ENCODE measurements at places on chromosomes 7 and 10. TPM values are rescaled to one million over a fixed set of nuclear protein-coding genes. Genes with fewer than 3 reads are reported as not detected.

DNA sequence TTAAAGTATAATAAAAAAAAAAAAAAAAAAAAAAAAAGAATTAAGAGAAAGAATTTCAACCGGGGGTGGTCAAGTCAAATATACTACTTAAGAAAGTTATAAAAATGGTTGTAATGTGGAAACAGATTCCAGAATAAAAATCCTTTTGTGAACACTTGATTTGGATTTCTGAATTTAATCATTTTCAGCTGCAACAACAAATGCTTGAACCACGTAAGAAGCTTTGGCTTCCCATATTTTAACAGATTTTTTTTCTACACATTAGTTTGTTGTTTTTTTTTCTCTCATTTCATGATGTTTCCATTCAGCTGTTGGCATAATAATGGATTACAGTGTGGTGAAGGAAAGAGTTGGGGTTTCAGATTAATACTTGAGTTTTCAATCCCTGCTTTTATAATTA, 137.3 kb upstream of the AGR3 start:
- DNase-seq = no peak

GRCh38 chr7:29249860-29250259, 55.3 kb downstream of the CHN2 start:
- no peak for DNase-seq

GRCh38 chr7:140673774-140674155, 1.0 kb downstream of the ADCK2 start:
- no peak for DNase-seq

- peak; percentile 13 for DNase-seq
Measured at GRCh38 chr7:149125189-149125862, 798 bp downstream of the ZNF425 start.

DNA sequence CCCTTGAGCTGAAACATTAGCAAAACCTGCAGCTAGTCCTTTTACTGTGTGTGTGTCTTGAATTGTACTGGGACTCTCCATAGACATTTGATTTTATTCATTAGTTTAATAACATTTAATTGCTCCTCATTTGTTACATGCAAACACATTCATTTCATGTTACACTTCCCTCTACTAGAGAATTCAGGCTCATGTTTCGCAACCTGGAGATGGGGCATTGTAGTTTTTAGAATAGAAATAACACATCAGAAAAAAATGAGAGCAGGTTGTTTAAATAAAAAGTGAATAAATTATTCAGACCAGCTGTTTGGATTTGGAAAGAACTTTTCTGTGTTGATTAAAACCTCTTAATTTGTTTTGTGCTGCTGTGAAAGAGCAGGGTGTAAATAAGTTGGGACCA, 243.9 kb downstream of the ETV1 start:
- no peak for DNase-seq

GRCh38 chr7:91280604-91281003, 16.4 kb downstream of the FZD1 start:
- DNase-seq = no peak

Gene PPP1R3A
- not detected for polyA plus RNA-seq

GRCh38 chr10:74079936-74080590, 70.6 kb downstream of the AP3M1 start:
- no peak for DNase-seq

GRCh38 chr7:54985426-54986330, 33.1 kb upstream of the EGFR start:
- DNase-seq = no peak

GRCh38 chr10:60911715-60912114, 32.3 kb downstream of the RHOBTB1 start:
- no peak for DNase-seq

- DNase-seq = no peak
Measured at GRCh38 chr10:44264244-44264643, 120.7 kb downstream of the CXCL12 start.

Gene DYDC2
- polyA plus RNA-seq = 1.2 TPM

- DNase-seq = peak; percentile 31
Measured at GRCh38 chr10:125739994-125740679, 20.6 kb downstream of the EDRF1 start.

Gene AKR1E2
- 0.88 TPM for polyA plus RNA-seq

Gene ALKBH4
- polyA plus RNA-seq = 16.3 TPM

- DNase-seq = peak; percentile 88
Measured at GRCh38 chr7:30135301-30136116, 723 bp downstream of the MTURN start.

GRCh38 chr7:133484086-133484485, 231.2 kb downstream of the EXOC4 start:
- peak; percentile 28 for DNase-seq

GRCh38 chr7:102073931-102074880, 212.5 kb upstream of the SH2B2 start:
- DNase-seq = no peak

DNA sequence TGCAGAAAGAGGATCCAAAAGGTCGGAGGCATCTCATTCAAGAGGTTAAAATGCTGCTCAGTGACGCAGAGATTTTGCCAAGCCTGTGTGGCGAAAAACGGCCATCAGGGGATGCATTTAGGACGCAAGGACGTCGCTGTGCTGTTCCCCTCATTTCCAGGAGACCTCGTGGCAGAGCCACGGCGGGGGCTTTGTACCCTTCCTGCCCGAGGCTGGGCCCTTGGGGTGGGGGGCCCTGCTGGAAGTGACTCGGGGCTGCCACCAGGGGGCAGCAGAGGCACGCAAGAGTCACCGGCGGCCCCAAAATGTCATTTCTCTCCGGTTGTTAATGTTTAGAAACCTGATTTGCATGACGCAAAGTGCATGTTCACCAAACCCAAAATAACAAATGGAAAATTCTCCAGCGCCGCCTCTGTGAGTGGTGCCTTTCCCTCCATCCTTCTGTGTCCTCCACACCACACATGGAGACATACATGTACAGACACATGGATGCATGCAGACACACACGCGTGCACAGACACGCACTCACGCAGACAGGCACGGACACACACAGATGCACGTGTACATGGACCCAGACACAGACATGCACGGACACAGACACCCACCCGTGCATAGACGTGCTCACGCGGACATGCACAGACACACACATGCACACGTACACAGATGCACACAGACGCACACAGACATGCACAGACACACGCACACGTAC, 51.0 kb upstream of the NKX6-2 start:
- peak; percentile 83 for DNase-seq

Gene EGR2
- polyA plus RNA-seq = 0.54 TPM

GRCh38 chr7:140898786-140899536, 25.8 kb downstream of the BRAF start:
- no peak for DNase-seq

Gene CNTNAP2
- polyA plus RNA-seq = 145 TPM

DNA sequence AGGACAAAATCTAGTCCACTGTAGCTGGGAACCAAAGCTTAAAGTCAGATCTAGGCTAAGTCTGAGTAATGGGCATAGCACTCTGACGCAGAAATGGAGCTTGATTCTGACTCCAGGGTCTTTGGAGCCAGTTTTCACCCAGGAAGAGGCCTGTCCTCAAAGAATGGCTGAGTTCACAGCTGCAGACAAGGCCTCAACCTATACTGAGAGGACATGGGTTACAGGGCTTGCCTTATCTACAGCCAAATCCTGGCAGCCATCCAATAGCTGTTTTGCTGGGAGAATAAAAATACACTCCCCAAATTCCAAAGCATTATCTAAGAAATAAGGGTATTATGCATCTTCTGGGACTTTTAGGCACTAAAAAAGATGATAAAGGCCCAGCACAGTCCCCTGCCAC, 154.8 kb downstream of the RAPGEF5 start:
- DNase-seq = no peak
